ENCODE measurements at places on chromosomes 1 and 21.
A peak's percentile ranks its signal among the peaks of the same experiment; 100 is the strongest.

GRCh38 chr1:30929135-30929889 lies 20.8 kb upstream of the SDC3 start:
- peak; percentile 37 for DNase-seq

GRCh38 chr1:35640380-35641232 lies 720 bp downstream of the PSMB2 start:
- DNase-seq, result no peak

DNA sequence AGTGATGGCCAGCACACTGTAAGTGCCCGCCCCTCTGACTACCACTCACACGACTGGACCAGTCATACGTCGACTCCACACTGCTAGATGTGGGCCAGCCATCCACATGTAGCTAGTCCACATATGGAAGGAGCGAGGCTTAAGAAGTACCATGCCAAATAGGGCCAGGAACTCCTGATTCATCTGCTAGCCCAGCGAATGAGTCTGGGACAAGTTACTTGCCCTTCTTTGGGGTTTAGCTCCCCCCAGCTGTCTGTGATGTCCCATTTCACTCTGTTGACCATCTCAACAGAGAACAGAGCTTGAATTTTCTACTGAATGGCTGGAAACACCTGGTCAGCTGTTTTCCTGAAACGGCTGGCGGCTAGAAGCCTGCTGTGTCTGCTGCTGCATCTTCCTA lies 5.8 kb downstream of the CSRP1 start:
- no peak for DNase-seq

- no peak for DNase-seq
Observed at GRCh38 chr1:17674726-17675500, 80.2 kb upstream of the ACTL8 start.

DNA sequence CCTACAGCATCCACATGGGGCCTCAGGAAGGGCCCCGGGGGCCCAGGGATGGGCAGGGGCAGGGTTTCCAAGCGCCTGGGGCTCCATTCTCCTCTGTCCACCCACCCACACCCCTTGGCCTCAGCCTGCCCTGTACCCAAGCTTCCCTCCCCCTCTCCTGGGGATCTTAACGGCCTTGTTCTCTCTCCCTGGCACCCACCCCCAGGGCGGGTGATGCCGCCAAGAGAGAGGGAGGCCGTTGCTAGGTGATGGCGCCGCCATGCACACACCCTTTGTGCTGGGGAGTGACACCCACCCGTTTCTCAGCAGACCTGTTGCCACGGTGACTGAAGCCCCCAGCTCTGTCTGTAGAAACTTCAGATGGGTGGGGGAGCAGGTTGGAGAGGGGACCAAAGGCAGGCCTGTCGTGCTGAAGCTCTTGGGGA lies 7.6 kb downstream of the GPR37L1 start:
- no peak for DNase-seq

DNA sequence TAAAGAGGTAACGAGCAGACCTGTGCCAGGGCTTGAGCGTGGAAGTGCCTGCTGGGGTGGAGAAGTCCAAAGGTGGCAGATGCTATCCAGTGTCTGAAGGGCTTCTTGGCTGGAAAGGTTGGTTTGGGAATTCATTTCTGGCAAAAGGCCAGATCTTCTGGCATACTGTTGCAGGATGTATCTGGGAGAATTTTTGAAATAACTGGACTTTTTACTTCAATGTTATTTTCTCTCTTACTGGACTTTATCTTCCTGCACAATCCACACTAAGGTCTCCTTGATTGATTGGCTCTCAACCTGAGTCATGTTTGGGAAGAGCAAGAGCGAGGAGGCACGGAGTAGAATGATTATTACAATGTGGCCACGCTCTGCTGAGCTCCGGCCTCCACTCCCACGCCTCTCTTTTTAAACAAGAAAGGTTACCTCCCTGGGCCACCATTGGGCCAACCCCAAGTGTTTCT lies 278.4 kb downstream of the TM2D1 start:
- no peak for DNase-seq

- no peak for DNase-seq
Observed at GRCh38 chr1:93516164-93516563, 68.2 kb downstream of the FNBP1L start.

GRCh38 chr1:236401698-236402097 lies 7.6 kb downstream of the EDARADD start:
- DNase-seq, result no peak

DNA sequence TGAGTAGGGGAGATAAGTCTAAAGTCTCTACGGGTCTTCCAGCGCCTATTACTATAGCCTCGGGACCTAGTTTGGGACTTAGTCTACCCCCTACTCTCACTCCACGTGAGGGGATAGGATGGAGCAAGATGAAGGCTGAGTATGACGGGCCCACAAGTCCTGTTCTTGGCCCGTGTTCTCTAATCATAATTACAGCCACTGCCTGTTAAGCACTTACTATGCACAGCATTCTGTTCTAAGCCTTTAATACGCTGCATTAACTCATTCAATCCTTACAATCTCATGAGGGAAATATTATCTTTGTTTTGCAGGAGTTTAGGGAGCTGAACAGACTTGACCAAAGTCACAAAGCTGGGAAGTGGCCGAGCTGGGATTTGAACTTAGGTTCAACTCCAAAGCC lies 23.9 kb upstream of the EPB41 start:
- DNase-seq, result no peak

DNA sequence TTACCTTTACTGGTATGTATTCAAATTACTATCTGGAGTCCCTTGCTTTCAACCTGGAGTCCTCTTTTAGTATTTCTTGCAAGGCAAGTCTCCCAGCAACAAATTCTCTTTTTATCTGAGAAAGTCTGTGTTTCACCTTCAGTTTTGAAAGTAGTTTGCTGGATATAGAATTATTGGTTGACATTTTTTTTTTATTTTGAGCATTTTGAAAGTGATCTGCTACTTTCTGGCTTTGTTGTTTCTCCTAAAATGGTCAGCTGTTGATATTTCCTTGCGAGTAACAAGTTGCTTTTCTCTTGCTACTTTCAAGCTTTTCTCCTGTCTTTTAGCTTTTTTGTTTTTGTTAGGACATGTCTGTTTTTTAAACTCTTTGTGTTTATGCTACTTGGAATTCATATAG lies 126.1 kb downstream of the TRIM33 start:
- DNase-seq, result no peak

DNA sequence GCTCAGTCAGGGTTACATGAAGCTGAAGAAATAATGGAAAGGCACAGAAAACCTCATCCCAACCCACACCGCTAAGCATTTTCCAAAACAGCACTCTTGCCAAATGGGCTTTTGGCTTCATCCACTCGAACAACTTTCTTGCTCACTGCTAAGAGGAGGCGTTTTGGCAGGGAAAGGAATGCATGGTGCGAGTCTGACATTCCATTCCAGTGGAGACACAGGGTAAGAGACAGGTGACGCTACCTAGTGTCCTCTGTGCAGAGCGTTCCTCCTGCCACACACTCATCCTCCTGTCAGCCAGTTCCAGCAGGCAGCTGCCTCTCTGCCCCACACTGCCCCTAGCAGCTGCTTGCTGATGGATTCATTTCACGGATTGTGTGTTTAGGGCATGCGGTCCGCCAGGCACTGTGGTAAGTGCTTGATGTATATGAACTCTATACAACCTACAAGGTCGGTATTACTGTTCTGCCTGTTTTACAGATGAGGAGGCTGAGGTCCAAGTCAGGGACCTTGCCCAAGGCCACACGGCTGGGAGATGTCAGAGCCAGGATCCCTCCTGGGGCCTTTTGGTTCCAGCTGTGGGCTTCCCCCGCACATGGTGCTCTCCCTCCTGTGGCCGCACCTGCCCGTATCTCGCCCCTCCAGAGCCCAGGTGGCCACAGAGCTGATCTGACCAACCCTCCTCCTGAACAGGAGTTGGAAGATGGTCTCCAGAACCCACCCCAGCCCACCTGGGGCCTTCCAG lies 25.7 kb upstream of the BACE2 start:
- DNase-seq, result no peak
